Motor neuron (in vitro differentiated cells): ENCODE measurements at places on chromosomes 6 and 20. TPM values are rescaled to one million over a fixed set of nuclear protein-coding genes. Genes with fewer than 3 reads are reported as not detected.

The DOK5 gene
- total RNA-seq = 0.31 and 0.65 TPM in 2 replicates

- ATAC-seq = no peak
These were observed 144.6 kb downstream of the TSHZ2 start for GRCh38 chr20:53116733-53117132.

DNA sequence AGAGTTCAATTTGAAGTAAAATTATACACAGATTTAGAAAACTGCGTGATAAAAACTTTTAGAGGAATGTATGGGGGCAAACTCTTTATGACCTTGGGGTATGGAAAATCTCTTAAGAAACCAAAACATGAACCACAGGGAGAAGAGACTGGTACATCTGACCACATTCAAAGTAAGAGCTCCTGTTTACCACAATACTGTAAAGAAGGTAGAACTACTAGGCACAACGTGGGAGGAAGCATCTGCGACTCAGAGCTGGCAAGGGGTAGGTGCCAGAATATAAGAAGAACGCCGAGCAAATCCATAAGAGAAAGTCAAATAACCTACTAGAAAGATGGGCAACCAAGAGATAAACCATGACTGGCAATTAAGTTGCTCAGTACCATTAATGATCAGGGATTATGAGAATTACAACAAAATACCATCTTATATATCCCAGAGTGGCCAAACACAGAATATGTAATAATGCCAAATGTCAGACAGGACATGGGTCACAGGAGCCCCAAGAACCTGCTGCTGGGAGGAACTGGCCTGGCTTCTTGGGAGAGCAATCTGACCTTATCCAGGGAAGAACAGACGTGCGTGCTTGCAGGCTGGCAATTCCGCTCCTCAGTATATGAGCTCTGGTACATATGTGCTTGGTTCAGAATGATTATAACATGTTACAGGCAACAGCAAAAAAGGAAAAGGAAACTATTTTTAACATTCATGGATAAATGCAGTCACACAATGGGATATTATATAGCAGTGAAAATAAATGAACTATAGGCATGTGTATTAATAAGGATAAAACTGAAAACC, 50.2 kb downstream of the INSM1 start:
- ATAC-seq = no peak

DNA sequence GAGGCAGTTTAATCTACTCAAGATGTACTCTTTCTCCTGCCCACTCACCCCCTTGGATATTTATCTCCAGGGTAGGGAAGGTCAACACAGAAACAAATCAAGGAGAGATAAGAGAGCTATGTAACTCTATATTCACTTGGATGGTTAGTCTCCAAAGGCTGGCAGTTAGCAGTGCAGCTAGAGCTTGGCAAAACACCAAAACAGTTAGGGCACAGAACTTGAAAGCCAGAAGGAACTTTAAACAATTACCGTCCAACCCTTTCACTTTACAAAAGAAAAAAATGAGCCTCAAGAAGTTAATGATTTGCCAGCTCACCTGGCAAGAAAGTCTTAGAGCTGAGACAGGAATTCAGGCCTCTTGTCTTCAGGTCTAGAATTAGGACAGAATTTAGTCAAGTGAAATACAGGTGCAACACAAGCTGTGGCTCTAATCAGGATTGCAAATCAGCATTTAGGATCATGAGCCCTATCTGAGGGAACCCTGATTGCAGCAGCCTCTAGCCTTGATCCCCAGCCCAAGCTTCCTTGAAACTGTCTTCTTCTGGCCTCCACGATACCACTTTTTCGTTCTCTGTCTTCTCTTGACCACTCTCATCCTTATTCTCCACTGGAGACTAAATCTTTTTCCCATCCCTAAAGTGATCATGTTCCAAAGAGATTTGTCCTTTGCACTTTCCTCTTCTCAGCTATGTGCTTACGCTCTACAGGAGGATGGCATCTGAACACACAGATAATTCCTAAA, 14.9 kb downstream of the NEDD9 start:
- ATAC-seq = no peak

- no peak for ATAC-seq
These were observed 112.2 kb upstream of the ADTRP start for GRCh38 chr6:11890849-11891248.

GRCh38 chr20:38805502-38805957, at the start of gene PPP1R16B:
Gene PPP1R16B (plus strand): TSS chr20:38805697. CDS start chr20:38835926, 30,229 bp downstream.
- ATAC-seq = peak; percentile 78
